ENCODE measurements at places on chromosomes 3 and 15.

GRCh38 chr3:32176989-32177701, 61.3 kb upstream of the CMTM8 start:
- peak; percentile 57 for DNase-seq

- DNase-seq = no peak
Measured at GRCh38 chr3:56837196-56837955, 35.6 kb upstream of the ARHGEF3 start.

GRCh38 chr15:90497912-90498311, 31.8 kb upstream of the CRTC3 start:
- no peak for DNase-seq

DNA sequence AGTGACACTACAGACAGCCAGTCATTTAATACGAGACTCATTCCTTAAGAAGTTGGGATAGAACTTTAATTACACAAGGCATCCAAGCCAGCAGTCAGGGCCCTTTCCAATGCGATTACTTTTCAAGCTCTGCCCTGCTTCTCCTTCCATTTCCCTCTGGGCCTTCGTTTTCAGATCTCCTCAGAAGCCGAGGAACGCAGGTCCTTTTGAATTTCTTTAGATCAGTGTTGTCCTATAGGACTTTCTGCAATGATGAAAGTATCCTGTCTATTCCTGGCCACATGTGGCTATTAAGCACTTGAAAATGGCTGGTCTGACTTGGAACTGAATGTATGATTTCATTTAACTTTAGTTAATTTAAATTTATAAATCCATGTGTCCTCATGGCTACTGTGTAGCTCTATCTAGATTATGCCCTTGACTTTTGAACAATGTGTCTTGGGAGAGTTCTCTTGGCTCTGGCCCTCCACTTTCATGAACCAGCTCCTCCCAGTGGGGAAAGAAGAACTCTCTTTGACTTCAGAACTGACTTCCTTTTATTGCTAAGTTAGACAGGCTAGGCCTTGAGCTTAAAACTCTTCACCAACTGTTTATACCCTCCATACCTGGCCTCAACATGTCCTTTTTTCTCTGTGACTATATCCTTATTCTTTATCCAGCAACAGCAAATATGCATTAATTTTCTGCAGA, 22.6 kb downstream of the TGFBR2 start:
- no peak for DNase-seq

DNA sequence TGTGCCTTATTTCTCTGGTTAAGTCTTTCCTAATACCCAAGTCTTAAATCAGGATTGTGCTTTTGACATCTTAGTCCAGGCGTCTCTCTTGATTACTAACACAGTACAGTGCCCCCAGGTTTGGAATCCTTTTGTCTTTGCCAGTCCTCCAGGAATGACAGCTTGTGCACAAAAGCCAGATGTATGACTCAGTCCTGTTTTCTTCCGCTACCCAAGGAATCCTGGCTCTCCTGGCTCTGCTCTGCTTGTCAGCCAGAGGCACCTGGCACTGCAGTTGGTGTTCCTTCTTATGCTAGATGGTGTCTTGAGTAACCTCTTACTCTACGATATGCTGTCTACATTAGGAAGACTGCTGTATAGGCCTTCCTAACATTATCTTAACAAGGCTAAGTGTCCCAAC, 728.2 kb upstream of the NECTIN3 start:
- DNase-seq = no peak

- no peak for DNase-seq
Measured at GRCh38 chr3:153250446-153250845, 88.4 kb downstream of the RAP2B start.

GRCh38 chr15:29818141-29818540, 4.1 kb downstream of the TJP1 start:
- no peak for DNase-seq

DNA sequence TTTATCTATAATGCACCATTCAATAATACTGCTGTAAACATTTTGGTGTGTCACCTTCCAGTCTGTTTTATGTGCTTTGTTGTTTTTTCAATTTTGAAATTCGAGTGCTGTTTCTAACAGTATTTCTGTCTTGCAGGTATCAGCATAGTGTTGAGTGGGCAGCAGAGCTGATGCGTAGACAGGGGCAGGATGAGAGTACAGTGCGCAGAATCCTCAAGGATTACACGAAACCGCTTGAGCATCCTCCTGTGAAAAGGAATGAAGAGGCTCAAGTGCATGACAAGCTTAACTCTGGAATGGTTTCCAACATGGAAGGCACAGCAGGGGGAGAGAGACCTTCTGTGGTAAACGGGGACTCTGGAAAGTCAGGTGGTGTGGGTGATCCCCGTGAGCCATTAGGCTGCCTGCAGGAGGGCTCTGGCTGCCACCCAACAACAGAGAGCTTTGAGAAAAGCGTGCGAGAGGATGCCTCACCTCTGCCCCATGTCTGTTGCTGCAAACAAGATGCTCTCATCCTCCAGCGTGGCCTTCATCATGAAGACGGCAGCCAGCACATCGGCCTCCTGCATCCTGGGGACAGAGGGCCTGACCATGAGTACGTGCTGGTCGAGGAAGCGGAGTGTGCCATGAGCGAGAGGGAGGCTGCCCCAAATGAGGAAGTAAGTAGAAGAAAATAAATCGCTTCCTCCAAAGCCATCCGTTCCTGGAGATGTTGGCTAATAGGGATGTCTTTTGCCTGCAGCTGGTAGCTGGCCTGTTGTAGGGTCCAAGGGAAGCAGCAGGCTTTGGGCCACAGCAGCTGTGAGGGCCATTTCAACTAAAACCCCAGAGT, 19.1 kb downstream of the TSEN2 start:
- no peak for DNase-seq

DNA sequence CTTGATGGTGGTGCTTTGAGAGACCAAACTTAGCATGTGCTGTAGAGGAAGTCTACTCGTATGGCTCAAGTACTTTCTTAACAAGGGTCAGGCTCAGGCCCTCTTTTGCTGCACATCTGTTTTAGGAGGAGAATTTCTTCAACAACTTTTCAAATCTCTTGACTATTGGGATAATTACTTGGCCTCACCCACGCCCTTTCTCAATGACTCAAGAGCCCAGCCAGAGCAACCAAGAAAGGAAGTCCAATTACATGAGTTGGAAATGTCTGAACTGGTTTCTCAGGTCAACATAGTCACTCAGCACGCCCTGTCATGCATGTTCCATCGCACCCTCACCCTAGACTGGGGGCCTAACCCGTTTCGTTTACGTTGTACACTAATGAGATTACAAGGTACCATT, 44.8 kb upstream of the UMPS start:
- no peak for DNase-seq

GRCh38 chr3:135690664-135691063, 274.9 kb upstream of the PPP2R3A start:
- no peak for DNase-seq

DNA sequence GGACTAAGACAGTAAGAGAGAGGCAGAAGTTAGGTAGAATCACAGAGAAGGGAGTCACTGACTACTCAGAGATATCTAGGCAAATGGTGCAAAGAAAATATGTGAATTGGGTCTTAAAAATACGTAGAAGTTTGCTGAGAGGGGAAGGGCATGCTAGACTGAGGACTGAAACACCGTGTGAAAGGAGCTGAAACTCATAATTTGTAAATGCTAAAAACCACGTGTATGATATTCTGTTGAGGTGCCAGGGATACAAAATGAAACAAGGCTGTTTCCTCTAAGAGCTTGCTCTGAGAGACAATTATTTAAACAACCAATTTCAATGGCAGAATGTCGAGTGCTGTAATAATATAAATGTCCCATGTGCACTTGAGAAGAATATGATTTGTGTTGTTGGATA, 47.2 kb downstream of the NCK1 start:
- no peak for DNase-seq

DNA sequence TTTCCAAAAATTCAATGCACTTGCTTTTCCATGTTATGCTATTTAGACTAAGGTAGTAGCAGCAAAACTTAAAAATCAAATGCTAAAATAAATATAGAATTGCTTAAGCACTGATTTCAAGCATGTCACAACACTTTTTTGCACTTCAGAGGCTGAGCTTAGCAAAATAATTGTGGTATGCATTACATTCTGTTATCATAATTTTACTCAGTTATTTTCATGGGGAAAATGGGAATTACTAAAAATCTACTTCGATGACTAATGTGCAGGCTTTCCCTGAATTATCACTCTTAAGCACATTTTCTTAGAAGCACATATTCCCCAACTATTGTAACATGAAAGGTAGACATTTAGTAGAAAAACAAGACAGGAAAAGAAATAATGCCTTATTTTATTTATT, 322.4 kb upstream of the CBLB start:
- DNase-seq = no peak

DNA sequence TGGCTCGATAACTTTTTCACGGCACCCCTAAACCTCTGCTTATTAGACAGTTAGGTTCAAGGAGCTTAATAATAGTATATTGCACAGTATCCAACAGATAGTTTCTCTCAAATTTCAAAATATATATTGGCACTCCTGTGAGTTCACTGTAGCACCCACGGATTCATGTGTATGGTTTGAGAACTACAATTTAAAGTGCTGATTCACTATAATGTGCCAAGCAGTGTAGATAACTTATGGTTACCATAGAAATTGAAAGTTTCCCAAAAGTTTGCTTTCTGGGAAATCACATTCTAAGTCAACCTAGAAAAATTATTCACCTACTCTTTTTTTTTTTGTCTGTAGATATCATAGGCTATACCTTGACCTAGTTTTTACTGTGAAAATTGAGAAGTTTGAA, 86.6 kb downstream of the GAP43 start:
- DNase-seq = no peak

GRCh38 chr3:46898321-46899150, 21.0 kb downstream of the PTH1R start:
- DNase-seq = no peak

- DNase-seq = no peak
Measured at GRCh38 chr3:126527455-126528211, 3.7 kb downstream of the CHST13 start.

DNA sequence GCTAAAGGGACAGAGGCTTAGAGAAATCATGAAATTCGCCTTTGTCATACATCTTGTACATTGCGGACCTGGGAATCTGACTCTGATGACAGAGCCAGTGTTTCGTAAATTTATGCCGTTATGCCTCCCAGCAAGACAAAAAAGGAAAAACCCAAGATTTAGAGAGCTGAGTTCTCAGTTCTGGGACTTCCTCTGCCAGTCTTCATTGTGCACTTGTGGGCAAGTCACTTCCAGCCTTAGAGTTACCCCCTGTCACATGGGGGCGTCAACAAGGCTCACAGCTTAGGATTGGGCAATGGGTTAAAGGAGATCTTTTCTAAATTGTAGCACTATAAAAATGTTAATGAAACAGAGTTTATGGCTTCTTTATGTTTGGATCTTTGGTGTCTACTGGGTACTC, 41.9 kb upstream of the MITF start:
- no peak for DNase-seq

GRCh38 chr3:33119891-33120290, 6.1 kb downstream of the CRTAP start:
- no peak for DNase-seq

DNA sequence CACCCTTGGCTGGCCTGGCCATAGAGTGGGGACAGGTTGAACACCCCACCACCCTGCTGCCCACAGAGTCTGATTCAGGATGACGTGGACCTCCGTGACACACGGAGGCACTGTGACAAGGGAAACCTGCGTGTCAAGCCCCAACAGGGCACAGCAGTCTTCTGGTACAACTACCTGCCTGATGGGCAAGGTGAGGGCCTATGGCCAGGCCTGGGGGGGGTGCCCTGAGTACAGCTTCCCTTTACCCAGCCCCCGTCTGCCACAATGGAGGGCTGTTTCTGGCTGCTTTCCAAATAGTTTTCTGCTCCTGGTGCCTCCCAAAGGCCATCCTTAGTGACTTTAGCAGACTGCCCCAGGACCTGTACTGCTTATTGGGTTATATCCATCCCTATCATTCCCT, 1.2 kb upstream of the WDR6 start:
- DNase-seq = no peak

DNA sequence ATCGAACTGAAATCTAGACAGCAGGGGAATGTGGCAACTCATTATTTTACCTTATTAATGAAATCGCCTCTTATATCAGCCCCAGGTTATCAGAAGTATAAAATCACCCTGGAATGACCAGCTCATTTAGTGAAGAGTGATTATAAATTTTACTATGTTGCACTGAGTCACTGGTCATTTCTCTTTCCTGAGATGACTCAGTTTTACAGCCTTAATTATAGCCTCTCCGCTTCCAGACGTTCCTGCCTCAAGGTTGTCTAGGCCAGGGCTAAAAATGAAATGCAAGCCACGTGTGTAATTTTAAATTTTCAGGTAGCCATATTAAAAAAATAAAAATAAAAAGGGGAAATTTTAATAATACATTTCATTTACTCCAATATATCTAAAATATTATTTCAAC, 33.3 kb downstream of the DET1 start:
- no peak for DNase-seq

- no peak for DNase-seq
Measured at GRCh38 chr15:60320365-60320764, 77.4 kb downstream of the ANXA2 start.
